ENCODE measurements at places on chromosomes 3 and 15.

DNA sequence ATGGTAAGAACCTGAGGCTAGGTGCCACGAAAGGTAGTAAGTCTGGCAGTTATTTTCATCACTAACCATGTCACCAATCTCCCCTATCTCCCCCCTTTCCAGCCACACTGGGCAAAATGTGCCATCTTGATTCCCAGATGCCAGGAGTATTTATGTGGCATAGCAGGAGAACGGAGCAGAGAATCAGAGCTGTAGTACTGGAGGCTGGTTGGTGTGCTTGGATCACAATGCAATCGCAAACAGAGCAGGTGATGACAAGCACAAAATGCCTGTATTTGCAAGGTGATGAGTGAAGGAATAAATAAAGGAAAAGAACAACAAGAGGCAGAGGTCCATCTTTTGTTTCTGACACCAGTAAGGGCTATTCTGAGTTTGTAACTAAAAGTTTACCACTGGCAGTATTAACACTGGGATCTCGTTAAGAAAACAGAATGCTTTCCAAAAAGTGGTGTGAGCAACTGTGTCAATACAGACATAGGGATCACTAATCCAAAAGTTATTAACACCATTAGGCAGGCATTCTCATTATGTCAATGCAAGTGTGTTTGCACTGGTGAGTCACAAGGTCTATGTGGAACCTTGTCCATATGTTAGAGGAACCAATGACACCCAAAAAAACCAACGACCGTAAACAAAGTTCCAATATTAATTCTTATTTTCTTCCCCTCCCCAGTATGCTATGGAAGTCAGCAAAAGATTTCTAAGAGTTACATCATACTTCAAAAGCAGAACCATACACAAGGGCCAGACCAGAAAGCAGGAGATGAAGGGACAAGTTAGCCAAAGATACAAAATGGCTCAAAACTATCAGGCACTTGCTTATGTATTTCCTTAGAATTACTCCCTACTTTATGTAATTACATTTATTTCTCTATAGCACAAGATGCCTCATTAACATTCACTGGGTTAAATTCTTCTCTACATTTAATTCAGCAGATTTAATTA, 556.6 kb downstream of the FOXP1 start:
- no peak for DNase-seq

DNA sequence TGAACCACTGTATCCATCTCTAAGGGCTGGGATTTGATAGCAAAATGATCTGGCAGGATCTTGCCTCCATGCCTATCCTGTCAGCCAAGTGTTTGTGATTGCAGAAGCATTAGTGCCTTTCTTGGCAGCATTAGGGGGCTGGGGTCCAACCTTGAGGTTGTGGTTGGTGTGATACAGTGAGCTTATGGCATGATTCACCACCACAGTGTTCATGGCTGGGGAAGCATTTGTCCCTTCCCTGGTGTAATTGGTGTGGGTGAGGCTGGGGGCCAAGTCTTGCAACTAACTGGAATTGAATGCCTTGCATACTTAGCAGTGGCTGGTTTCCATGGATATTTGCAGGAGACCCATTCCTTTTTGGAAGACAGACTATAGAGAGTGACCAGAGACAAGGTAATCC, 271.0 kb upstream of the TBL1XR1 start:
- DNase-seq, result no peak

DNA sequence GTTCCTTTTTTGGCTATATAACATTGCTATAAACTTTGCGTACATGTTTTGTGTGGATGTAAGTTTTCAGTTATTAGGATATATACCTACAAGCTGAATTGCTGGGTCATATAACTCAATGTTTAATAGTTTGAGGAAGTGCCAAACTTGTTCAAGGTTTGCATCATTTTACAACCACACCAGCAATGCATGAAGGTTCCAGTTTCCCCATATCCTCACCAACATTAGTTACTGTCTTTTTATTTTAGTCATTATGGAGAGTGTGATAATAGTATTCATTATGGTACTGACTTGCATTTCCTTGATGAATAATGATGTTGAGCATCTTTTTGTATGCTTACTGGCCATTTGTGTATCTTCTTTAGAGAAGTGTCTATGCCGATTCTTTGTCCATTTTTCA, 112.3 kb downstream of the NR1I2 start:
- no peak for DNase-seq

GRCh38 chr3:188051801-188052168, 102.2 kb upstream of the LPP start:
- no peak for DNase-seq

- DNase-seq, result peak; percentile 34
These were observed 85.3 kb upstream of the MBNL1 start for GRCh38 chr3:152183473-152183872.

GRCh38 chr3:138030734-138031280, 20.8 kb downstream of the CLDN18 start:
- no peak for DNase-seq

GRCh38 chr3:142904639-142905436, 16.0 kb upstream of the PCOLCE2 start:
- no peak for DNase-seq

GRCh38 chr3:46300461-46300789, 53.5 kb upstream of the CCR2 start:
- DNase-seq, result no peak

DNA sequence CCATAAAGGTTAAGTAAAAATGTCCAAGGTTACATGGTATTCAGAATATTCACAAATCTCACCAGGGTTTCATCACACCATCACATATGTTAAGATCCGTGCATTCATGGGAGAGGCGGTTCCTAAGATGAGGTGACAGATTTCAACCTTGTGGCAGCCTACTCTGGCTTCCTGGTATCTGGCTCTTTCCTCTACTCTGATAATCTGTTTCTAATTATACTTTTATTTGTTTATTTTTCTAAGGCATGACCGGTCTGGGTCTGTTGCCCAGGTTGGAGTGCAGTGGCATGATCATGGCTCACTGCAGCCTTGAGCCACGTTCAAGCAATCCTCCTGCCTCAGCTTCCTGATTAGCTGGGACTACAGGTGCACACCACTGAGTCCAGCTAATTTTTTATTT, 34.4 kb downstream of the RAF1 start:
- no peak for DNase-seq

GRCh38 chr3:129961141-129961541, 13.4 kb upstream of the TRH start:
- DNase-seq, result no peak

DNA sequence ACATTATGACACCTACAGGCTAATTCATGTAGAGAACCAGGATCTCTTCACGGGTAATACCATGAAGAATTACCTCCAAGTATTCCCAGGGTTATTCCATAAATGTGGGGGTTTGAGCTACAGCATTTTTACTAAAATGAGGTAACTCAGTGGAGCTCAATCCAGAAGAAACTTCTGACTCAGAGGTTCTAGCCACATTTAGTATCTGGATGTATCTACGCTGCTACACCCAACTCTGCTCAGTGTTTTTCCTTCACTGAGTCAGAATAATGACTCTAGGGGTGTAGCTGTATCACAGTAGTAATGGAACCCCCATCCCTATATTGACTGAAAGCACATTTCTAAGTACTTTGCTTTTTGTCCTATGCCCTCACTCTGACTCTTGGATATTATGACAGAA, 52.4 kb downstream of the COPS2 start:
- no peak for DNase-seq

- DNase-seq, result no peak
These were observed 193.8 kb downstream of the BCHE start for GRCh38 chr3:165643425-165643824.

DNA sequence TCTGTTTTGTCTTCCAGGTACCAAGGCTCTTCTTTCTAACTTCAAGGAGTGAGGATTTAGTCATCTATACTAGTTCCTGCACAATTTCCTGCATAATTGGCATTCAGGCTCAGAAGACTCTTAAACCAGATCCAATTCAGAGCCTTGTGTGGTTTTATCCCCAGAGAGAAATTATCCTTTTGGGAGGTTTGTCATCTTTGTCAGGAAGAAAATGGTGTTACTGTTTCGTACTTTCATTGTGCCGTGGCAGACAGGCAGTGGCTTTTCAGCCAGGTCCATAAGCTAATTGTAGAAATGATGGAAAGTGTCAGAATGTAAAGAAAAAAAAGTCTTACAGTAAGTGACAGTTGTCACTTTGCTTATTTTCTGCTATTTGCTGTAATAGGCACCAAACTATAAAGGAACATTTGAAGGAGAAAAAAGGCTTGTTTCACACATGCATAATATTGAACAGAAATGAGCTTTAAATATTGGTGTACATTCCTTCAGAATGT, 82.8 kb downstream of the CADM2 start:
- no peak for DNase-seq

DNA sequence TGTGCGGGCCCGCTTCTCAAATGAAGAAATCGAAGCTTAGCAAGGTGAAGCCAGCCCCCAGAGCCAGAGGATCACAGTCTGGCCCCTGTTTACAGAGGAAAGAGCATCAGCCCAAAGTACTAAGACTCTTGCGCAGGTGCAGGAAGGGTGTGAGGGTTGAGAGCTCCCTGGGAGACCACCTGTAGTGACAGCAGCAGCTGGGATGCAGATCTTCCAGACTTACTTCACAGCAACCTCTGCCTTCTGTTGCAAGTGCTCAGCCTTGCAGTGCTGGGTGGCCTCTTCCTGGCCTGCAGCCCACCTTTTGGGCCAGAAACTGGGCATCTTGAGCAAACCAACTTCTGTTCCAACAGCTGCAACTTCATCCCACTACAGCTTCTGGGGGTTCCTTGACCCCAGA, 19.7 kb downstream of the SPATA12 start:
- DNase-seq, result no peak

DNA sequence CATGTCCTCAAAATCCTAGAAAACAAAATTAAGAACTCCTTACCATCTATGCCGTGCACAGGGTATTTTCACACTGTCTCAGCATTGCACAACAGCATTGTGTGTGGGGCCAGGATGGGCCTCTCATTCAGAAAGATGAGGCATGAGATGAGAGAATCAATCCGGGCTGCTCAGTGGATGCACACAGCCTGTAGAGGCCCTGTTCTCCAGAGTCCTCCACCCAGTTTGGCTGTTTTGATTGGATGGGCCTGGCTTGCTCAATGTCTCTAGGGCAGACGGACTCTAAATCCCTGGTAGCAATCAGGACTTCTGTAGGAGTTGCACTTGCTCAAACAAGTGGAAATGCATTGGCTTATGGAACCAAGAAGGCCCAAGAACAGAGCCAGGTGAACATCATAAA, 20.2 kb upstream of the CPNE9 start:
- DNase-seq, result no peak

DNA sequence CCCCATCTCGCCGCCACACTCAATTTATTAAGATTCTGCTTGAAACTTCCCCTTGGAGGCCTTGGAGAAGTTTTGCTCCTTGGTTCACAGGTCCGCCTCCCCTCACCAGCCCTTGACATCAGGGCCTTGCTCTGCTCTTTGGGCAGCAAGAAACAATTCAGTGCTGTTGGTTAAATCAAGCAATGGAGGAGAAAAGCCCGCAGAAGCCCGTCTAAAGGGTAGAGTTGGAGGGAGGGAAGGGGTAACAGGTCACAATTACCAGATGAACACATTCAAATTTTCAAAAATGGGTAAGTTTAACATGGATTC, 429 bp downstream of the PARP9 start:
- no peak for DNase-seq

DNA sequence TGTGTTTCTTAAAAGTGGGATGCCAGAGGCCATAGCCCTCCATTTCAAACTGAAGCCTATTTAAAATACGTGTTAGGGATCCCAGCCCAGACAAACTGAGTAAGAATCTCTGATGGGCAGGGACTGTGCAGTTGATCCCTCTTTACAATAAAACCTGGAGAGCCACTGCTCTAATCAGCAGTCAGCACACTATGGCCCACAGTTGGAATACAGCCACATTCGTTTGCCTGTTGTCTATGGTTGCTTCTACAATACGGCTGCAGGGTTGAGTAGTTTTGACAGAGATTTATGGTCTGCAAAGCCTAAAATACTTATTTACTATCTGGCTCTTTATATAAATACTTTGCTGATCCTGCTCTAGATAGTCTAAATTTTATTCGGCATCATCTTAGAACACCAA, 32.4 kb downstream of the TJP1 start:
- no peak for DNase-seq

DNA sequence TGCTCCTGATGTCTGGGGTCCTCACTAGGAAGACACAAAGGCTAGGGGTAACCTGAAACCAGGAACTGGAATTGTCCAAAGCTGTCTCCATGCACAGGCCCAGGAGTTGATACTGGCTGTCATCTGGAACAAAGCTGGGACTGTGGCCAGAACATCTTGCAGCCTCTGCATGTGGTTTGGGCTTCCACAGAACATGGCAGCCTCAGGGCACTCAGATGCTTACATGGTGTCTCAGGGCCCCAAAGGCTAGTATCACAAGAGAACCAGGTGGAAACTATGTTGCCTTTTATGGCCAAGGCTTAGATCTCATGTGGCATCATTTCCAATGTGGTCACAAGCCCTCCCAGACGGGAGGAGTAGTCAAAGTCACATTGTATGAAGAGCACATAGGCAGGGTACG, 335.2 kb upstream of the TRIM42 start:
- no peak for DNase-seq
